CD4-positive, alpha-beta T cell treated with Interleukin-2 at 100 ng/mL for 4 hours (primary cell): ENCODE measurements at places on chromosomes 11 and 22.

GRCh38 chr11:127726367-127726766, 725.8 kb upstream of the KIRREL3 start:
- DNase-seq, result no peak

DNA sequence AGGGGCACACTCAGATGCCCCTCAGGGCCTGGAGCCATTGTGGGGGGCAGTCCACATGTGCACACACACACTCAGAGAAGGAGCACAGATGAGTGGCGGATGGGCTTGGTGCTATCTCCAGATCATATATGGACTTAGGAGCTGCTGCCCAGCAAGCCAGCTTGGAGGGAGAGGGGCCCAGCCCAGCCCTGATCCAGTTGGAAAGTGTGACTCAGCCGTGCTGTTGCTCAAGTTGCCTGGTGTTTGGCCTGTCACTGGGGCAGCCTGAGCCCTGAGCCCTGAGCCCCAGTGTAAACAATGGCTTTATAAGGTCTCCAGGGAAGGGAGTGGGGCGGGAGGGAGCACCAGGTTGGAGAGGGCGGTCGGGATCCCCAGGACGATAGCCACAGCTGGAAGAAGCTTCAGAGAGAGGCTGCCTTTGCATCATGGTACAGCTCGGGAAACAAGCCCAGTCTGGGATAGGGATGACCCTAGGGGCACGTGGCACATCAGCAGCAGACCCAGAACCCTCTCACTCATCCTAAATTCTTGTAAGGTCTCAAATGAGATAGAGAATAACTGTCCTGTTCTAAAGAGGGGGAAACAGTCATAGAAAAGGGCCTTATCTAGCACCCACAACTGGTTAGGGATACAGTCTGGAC, 4.8 kb downstream of the SELENOM start:
- DNase-seq, result no peak

DNA sequence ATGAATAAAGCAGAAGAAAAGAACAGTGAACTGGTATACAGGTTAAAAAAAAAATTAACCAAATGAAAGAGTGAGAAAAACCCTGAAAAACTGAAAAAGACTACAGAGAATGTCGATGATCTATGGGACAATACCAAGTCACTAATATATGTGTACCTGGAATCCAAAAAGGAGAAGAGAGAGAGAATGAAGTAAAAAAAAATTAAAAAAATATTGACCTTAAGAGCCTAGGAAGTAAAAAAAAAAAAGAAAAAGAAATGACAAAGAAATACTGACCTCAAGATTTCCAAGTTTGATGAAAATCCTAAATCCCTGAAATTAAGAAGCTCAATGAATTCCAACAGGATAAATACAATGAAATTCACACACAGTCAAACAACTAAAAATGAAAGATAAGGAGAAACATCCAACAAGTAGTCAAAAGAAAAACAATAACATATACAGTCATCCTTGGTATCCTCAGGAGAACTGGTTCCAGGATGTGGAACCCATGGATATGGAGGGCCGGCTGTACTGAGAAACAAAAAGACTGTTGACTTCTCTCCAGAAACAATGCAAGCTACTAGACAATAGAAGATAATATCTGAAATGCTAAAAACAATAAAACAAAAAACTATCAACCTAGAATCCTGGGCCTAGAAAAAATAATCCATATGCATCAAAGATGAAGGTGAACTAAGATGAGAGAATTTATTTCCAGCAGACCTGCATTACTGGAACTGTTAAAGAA, 33.5 kb upstream of the SERPIND1 start:
- no peak for DNase-seq

DNA sequence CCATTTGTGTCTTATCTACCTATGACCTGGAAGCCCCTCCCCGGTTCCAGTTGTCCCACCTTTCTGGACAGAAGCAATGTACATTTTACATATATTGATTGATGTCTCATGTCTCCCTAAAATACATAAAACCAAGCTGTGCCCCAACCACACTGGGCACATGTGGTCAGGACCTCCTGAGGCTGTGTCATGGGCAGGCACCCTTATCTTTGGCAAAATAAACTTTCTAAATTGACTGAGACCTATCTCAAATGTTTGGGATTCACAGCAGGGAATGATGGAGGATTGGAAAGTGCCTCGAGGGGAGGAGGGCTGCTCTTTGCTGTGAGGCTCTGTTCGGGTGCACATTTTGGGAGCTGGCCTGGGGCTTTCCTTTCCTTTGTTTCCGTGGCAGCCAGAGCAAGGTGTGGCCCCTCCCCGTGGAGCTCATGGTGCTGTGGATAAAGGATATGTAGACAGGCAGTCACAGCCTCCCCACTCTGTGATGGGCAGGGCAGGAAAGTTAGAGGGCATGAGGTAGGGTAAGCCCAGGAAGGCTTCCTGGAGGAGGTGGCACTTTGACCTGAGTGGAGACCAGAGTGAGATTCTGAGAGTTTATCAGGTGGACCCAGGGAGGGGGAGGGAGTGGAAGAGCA, 615.6 kb downstream of the TBC1D22A start:
- DNase-seq, result no peak

GRCh38 chr11:110587129-110587528, 125.1 kb downstream of the ARHGAP20 start:
- no peak for DNase-seq

- DNase-seq, result no peak
These were observed 127.9 kb upstream of the MTMR2 start for GRCh38 chr11:96051820-96052219.

DNA sequence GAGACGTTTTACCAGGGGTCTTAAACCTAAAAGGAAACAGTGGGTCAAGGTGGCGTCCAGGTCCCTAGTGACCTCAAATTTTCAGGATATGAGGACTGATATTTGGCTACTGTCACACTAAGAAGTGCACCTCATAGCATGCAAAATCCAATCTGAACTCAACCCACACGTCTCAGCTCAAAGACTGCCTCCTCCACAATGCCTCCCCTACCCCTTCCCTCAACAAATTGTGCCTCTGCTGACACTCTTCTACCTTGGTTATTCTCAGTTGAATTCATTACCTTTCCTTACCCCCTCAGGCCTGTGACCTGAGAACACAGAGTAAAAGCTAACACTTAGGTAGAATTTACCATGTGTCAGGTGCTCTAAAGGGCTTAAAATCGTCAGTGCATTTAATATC, 12.4 kb upstream of the LIPT2 start:
- DNase-seq, result no peak

- DNase-seq, result no peak
These were observed 16.3 kb downstream of the FAT3 start for GRCh38 chr11:92240916-92241315.

DNA sequence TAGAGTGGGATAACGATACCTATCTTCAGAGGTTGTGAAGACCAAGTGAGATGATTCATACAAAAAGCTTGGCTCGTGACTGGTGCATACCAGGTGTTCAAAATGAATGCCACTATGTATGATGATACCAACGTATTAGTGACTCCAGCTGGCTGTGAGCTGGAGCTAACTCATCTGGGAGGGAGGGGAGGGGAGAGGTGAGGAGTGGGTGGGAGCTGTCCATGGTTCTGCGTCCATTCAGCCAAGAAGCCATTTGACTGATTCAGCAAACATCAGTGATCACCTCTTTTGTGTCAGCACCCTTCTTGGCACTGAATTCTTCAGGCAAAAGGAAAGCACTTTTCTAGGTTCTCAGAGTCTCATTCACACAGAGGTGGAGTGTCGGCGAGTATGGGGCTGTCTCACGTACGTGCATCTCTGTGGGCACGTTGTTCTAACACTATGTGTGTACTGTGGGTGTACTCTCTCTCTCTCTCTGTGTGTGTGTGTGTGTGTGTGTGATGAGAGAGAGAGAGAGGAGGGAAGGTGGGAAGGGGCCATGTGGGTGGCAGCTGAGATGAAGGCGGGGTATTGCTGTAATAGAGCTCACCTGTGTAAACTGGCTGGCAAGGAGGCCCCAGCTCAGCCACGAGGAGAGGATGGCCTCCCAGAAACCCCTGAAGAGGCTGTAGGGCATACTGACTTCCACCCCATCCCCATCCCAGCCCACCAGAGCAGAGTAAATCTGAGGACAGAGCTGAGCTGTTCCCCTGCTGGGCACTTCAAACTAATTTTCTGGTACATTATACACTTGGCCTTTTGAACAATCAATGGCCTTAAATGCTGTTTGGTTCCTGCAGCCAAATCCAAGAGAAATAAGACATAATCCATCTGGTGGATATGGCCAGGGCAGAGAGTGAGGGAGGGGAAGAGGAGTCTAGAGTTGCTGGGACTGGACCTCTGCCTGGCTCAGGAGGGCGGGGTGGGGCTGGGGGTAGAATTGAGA, 96.1 kb upstream of the THY1 start:
- no peak for DNase-seq

GRCh38 chr22:27613099-27614005, 188.2 kb downstream of the MN1 start:
- DNase-seq, result no peak

DNA sequence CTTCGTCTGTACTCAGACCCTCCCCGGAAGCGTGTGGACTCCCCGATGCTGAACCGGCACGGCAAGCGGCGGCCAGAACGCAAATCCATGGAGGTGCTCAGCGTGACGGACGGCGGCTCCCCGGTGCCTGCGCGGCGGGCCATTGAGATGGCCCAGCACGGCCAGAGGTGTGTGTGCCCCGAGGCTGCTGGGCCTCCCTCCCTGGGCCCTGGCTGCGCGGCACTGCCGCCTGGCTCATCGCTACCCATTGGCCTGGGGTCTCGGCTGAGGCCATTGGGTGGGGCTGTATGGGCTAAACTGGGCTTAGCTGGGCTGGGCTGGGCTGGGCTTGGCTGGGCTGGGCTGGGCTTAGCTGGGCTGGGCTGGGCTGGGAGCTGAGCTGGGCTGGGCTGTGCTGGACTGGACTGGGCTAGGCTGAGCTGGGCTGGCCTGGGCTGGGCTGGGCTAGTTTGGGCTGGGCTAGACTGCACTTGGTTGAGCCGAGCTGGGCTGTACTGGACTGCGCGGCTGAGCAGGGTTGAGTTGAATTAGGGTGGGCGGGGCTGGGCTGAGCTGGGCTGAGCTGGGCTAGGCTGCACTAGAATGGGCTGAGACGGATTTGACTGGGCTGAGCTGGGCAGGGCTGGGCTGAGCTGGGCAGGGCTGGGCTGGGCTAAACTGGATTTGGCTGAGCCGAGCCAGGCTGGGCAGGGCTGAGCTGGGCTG, 40.7 kb downstream of the MOB2 start:
- DNase-seq, result no peak

DNA sequence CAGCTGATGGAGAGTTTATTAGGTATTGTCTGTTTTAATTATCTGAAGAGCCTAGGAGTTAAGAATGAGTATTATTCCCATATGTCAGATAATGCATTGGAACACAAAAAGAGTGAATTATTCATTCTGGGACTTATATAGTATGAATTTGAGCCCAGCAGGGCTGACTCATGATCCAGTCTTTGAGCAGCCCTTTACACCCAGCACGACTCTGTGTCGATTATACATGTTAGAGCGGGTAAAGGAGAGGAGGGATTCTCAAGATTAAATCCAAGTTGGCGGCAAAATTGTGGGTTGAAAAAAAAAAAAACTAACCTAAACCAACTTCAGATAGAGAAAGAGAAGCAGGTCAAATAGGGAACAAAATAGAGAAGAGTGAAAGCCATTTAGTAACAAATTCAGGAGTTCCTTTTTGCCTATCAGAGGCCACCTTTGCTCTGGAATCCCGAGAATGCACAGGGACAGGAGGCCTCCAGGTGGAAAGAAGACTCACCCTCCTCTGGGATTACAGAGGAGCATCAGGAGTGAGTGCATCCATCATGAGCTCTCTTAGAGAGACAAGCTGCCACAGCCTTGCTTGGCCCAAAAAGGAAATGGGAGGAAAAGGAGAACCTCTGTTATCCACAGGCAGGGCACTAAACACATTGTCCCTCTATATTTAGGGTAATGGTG, 3.1 kb downstream of the MRGPRX1 start:
- DNase-seq, result no peak

DNA sequence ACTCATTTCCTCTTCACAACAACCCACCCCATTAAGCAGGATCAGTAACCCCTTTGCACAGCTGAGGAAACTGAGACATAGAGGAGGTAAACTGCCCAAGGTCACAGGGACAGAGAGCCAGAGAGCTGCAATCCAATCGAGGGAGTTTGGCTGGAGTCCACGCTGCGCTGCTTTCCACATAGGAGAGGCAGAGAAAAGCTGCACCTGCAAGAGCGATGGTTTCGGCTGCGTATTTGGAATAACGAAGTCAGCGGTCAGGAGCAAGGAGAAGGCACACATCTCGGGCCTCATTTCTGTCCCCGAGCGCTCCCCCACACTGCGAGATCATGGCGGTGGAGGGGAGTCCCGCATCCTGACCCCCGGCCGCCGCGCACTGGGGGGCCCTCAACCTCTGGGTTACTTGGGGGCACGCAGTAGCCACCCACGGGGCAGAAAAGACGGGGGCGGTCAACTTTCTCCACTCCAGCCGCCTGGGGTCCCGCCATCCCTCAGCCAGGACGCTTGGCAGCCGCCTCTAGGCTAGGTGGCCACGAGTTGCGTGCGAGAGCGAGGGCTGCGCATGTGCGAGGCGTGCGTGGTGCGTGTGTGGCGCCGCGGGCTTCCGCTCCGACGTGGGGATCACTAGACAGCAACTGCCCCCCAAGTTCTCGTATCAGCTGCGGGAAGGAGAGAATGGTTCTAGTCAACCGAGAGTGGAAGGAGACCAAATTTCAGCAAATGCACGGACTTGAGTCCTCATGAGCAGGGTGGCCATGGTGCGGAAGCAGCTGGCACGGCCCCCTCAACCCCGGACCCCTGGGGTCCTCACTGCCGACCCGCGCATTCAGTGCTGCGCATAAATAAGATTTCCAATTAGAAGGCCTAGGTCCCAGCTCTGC, 42.3 kb upstream of the CLDN5 start:
- no peak for DNase-seq

GRCh38 chr22:33842006-33842354, 78.3 kb downstream of the LARGE1 start:
- no peak for DNase-seq

- DNase-seq, result no peak
These were observed 8.9 kb upstream of the DCHS1 start for GRCh38 chr11:6664551-6664950.

DNA sequence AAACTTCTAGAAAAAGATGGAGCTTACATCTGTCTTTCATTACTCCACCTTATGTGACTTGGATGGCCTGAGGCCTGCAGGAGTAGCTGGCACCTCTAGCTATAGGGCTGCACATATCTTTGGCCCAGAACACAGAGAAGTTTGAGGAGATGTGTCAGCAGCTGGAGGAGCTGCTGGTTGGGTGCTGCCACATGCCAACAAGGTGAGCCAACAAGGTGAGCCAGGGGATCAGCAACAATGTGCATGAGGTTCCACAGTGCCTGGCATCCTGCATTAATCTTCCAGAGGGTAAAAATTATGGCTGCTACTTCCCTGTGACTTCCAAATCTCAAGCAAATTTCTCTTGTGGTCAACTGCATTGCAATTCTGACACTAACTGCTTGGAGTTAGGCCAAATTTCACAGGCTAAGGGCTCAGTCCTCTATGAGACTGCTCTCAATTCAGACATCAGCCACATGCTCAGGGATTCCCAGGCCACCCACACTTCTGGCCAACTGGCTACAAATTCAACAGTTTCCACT, 16.0 kb downstream of the RBM7 start:
- no peak for DNase-seq
